ENCODE measurements at places on chromosomes 4 and X. TPM values are rescaled to one million over a fixed set of nuclear protein-coding genes. Genes with fewer than 3 reads are reported as not detected.

The PNMA6A gene
- 0.49 TPM for total RNA-seq

The RAP1GDS1 gene
- 54.6 TPM for total RNA-seq

GRCh38 chr4:99462875-99463464, 27.8 kb upstream of the ADH7 start:
- peaks cover 13% of the 10 kb centered on the region for H3K27me3 ChIP-seq
- H3K4me3 ChIP-seq, result no peak overlapping the region
- no peak overlapping the region for H3K27ac ChIP-seq
- H3K36me3 ChIP-seq, result no peaks in the 10 kb centered on the region

DNA sequence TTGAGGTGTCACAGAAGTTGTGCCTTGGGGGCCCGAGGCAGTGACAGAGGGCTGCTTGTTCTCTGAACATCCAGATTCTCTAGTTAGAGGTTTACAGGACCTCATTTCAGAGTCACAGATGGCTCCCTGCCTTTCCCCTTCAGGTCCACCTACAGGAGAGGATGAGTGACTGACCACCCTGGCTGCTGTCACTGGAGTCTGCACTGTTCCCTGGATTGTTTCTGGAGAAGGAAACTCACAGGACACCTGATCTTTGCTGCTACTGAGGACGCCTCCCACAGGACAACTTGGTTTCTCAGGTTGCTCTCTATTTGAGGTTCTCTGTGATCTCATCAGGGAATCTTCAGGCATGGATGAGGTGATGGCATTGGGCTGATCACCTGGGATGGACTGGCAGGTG, 58.3 kb downstream of the GPRIN3 start:
- H3K36me3 ChIP-seq, result peaks cover 5% of the 10 kb centered on the region
- no peak for DNase-seq
- no peaks in the 10 kb centered on the region for H3K27me3 ChIP-seq

GRCh38 chrX:1308476-1308875, 28.1 kb upstream of the IL3RA start:
- H3K4me1 ChIP-seq, result no peaks in the 10 kb centered on the region
- no peak overlapping the region for H3K4me3 ChIP-seq
- no peak overlapping the region for H3K27ac ChIP-seq

All from activated T-cell treated with anti-CD3 and anti-CD28 coated beads, Interleukin-2, amount 50 U/mL, for 72 hours (primary cell).